Hematopoietic multipotent progenitor cell treated with erythropoietin and hydrocortisone succinate and interleukin-3 and kit ligand, for 15 days (in vitro differentiated cells): ENCODE measurements at places on chromosomes 1 and 21.

- DNase-seq: no peak
Measured at GRCh38 chr21:46081862-46082712, 15.8 kb upstream of the COL6A2 start.

- DNase-seq: peak; percentile 72
Measured at GRCh38 chr1:6438047-6438525, 13.5 kb downstream of the ESPN start.

GRCh38 chr21:44368711-44369446 lies 15.5 kb downstream of the TRPM2 start:
- DNase-seq: no peak

GRCh38 chr1:176096015-176096414 lies 111.1 kb downstream of the COP1 start:
- no peak for DNase-seq

GRCh38 chr1:190413142-190413541 lies 64.5 kb downstream of the BRINP3 start:
- no peak for DNase-seq

- no peak for DNase-seq
Measured at GRCh38 chr1:203592156-203592555, 34.5 kb upstream of the ATP2B4 start.
